ENCODE measurements at places on chromosomes 12 and 14.
A peak's percentile ranks its signal among the peaks of the same experiment; 100 is the strongest.

DNA sequence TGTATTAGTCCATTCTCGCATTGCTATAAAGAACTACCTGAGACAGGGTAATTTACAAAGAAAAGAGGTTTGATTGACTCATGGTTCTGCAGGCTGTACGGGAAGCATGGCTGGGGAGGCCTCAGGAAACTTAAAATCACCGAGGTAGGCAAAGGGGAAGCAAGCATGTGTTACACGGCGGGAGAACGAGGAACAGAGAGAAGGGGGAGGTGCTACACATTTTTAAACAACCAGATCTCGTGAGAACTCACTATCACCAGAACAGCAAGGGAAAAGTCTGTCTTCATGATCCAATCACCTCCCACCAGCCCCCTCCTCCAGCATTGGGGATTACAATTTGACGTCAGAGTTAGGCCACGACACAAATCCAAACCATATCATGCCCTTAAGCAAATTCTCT is 13.3 kb upstream of the MAX start:
- DNase-seq: no peak

GRCh38 chr14:71429902-71430301 is 502.3 kb upstream of the RGS6 start:
- no peak for DNase-seq

DNA sequence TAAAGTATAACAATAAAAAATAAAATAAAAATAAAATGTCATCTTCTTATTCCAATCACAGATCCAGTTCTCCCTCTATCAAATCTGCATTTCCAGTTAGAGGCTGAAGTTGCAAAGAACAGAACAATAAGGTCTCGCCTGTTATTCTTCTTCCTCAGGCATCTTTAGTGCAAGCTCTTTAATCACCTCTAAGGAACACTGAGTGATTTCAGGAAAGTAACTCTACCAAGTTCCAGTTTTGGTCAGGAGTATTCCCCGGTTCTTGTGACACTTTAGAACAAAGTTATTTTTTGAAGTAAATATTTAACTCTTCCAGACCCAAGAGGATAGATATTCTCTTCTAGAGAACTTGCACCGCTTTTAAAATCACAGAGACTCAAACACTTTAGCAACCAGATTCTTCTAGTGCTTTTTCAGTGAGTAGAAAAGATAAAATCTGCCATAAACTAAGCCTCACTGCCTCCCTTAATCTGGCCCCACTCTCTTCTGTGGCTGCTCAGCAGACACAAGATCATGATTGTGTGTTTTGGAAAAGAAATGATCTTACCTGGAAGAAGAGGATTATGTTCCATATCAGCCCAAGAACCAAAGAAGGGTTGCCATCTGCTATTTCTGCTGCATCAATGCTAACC is 57.9 kb upstream of the DICER1 start:
- no peak for DNase-seq

GRCh38 chr12:107322063-107322462 is 228.7 kb upstream of the CRY1 start:
- no peak for DNase-seq

DNA sequence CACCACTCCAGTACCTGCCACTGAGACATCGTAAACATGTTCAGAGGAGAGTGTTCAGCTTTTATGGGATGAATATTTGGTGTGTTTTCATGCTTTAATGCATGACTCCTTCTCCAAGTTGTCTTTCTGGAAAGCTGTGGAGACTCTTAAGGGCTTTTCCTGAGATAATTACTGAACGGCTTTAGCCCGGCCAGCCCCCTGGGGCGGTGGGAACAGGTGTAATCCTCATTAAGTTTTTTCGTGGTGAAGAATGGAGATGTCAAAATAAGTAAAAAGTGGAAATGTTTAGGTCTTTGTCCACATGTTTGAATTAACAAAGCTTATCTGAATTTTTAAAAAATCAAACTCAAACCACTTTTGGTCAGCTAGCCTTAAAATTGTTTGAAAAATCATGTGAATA is 1.5 kb downstream of the SYNE2 start:
- no peak for DNase-seq

DNA sequence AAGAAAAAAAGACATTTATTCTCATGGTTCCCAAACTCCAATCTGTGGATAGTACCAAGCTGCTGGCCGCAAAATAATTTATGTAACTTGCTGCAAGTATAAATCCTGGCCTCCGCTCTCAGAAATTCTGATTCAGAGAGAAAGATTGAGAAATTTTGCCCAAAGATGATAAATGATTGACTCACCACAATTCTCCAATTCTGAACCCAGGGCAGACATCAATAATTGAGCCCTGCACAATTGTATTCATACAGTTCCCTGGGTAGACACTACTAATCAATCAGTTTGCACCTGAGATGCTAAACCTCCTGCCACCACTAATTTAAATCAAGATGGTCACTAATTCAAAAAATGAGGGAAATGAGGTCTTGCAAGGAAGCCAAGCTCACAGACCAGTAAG is 38.2 kb downstream of the TRPV4 start:
- peak; percentile 82 for DNase-seq

DNA sequence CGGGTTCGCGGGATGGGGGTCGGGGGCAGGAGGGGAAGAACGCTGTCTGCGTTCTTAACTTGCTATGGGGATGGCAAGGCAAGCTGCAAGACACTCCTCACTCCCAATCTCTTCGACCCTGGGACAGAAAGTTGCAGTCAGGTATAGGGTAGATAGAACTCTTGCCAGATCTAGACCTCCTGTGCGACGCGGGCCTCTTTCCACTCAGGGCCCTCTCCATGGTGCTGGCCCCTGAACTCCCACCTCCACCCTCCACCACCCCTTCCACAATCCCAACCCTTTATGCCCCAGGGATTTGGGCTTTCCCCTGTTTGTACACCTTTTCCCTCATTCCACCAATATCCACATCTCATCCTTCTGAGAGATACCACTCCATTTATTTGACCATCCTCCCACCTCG is 812 bp downstream of the NABP2 start:
- no peak for DNase-seq

Measured in RKO (cell line).